Airway epithelial cell (primary cell): ENCODE measurements at places on chromosomes 3 and 15. TPM values are rescaled to one million over a fixed set of nuclear protein-coding genes. Genes with fewer than 3 reads are reported as not detected.

The ITIH1 gene
- not detected in 2 replicates for total RNA-seq

The MASP1 gene
- not detected in 2 replicates for total RNA-seq

The CACNA2D2 gene
- 0.07 TPM in 1 of 2 replicates, not detected in the other for total RNA-seq

The LXN gene
- 3.6 and 5.1 TPM in 2 replicates for total RNA-seq

The FEZF2 gene
- total RNA-seq: not detected in 2 replicates

The SEMA5B gene
- total RNA-seq: 0.14 and 0.37 TPM in 2 replicates
